ENCODE measurements at places on chromosomes 12 and 14.
A peak's percentile ranks its signal among the peaks of the same experiment; 100 is the strongest.

DNA sequence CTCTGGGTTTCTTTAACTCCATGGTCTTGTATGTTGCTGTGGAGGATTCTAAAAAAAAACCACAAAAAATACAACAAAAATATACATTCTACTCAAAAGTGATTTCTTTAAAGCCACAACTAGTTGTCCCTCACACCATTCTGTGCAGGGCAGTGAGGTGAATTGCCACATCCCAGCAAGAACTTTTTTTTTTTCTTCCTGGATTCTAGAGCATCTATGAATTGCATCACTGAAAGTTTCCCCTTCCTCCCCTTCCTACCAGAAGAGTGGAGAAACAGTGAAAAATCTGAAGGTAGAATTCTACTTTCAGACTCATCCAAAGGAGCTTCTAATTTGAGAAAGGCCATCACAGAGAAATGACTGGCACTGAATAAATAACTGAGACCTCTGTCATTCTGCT lies 395.3 kb downstream of the AEBP2 start:
- no peak for DNase-seq

DNA sequence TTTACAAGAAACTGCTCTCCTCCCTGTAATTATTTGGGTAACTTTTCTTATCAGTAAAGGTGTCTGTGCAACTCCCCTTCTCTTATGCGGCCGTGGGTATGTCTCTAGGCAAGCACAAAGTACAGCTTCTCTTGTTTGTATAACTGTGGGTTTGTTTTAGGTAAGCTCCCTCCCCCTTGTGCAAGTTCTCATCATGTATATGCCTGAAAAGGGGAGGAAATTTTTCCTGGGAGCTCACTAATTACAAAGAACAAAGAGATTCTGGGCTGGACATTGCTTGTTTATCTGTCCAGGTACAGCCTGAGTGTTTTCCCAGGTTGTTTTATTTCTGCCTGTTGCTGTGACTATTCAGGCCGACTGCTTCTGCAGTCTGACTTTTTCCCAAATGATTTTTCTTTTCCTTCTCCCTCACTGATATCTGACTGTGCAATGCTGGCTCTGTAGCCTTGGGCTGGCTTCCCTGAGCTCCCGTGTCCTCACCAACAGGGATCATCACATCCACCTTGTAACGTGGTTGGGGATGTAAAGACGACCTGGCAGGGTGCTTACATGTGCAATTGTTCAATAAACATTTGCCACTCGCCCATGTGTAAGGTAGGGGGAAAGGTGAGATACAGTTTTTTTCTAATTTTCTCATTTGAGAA lies 916.5 kb downstream of the AACS start:
- DNase-seq, result no peak

DNA sequence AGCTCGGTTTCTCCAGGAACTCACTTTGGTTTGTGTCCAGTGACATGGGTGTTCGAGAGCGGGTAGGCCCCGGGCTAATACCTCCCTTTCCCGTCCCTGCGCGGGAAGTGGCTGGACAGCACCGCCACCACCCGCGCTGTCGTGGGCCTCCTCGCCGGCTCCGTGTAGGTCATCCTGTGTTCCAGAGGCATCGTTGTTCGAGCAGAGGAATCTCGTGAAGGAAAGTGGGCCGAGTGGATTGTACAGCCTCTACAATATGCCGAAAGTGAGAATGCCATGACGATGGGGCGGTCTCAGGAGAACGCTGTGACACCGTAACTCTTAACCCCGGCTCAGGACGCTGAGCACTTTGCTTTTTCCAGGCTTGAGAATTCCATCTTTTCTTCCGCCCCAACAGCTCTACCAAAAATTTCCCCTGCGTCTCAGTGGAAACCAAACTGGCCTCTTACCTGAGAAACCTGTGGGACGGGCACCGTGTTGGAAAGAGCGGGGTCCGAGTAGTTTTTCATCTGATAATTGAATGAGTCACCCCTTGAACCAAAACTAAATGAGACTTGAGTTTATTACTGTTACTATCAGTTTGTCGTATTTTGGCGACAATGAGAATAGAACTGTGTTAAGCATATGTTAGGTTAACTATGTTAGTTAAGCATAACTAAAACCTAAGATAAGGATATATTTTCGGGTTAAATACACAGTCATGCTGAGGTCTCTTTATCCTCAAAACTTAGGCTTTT lies 510 bp downstream of the EIF2S1 start:
- DNase-seq, result no peak

DNA sequence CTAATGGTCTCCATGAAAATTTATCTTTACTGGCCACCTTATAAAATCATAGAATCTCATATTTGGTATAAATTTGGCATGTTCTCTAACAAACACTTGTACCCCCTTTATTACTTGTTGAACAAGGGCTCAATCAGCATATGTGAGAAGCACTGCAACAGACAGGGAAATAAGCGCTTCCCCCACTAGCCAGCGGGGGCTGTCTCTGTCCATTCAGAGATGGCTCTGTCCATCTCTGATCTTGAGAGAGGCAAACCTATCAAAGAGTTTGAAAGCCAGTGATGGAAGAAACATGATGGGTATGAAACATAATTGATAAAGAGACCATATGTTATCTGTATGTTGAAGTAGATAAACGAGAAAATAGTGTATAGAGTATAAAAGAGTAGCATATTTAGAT lies 326.8 kb downstream of the PDZRN4 start:
- DNase-seq, result no peak

- DNase-seq, result no peak
Measured at GRCh38 chr12:114275086-114275485, 130.9 kb downstream of the TBX5 start.

DNA sequence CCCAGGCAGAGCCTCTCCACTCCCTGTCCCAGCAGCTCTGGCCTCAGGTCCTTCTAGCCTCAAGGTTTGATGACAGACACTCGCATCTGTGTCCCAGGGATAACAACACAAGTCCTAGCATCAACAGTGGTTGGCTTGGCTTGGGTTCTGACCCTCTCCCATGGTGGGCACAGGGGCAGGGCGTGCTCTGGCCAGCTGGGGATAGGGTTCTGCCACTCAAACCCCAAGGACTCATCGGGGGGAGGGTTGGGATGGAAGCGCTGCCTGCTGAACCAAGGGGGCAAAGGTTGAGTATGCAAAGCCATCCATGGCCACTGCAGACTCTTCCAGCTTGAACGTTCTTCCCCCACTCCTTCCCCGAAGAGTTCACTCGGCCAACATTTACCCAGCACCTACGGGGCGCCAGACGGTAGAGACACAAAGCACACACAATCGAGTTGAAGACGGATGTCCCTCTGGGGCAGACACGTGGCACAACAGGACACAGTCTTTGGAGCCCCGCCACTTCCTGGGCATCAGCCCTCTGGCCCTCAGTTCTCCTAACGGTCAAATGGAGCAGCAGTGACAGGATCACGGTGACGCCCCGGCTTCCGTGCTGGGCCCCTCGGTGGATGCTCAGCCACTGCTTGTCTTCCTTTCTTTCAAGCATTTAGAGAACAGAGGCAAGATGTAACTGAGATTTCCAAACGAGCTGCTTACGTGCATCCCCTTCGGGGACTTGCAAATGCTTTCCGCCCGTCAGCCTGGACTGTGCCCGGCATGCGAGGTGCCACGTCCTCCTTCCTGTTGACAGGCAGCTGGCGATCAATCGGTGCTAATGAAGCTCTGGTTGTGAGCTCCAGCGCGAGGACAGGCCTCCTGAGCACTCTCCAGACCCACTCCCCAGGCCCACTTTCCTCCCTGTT lies 42.6 kb downstream of the DLK1 start:
- no peak for DNase-seq

GRCh38 chr12:125050446-125050845 lies 14.8 kb upstream of the AACS start:
- no peak for DNase-seq

- DNase-seq, result no peak
Measured at GRCh38 chr12:71024827-71025226, 104.3 kb upstream of the PTPRR start.

DNA sequence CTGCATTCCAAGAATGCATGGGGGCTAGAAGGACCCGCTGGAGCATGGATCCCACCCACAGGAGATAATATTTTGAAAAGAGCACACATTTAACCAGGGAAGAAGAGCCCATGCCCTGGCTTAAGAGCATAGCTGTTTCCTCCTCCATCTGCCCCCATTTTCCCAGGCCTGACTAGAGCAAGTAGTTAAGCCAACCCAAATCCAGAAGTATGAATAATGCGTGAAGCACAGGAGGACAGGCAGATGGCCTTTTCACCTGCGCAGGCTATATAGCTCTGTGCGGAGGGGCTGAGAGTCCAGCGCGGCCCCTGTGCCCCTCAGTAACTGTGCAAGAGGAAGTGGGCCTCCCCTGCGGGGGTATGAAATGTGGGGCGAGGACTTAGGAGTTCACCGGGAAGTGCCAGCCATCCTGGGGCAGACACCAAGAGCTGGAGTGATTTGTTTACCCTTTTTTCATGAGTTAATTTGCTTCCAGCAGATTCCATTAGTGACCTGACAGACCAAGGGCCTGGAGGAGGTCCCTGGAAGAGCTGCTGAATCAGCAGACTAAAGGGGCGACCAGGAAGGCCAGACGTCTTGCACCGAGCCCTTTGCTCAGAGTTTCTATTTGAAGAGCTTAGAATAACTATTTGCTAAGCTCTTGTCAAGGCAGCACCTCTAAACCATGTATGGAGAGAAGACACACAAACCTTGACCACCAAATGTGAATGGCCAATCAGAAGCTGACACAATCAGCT lies 37.2 kb downstream of the DPF3 start:
- no peak for DNase-seq

DNA sequence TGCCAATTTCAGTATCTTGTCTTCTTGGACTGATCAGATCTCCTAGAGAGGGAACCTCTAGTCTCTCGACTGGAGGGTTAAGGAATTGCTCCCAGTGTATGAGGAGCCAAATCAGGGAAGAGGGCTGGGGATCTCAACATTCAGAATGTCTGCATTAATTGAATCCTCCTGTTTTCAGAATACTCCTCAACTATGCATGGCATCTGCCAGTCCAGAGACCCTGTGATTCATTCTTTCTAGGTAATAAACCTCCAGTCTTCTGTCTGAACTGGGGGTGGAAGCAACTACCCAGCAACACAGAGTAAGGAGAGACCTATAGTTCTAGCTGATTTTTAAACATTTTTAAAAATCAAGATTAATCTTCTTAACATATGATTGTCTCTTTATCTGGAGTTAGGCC lies 92.7 kb downstream of the AKAP6 start:
- DNase-seq, result no peak

- DNase-seq, result no peak
Measured at GRCh38 chr14:103273745-103274615, 60.1 kb upstream of the EIF5 start.

GRCh38 chr14:68271913-68272391 lies 452.4 kb downstream of the RAD51B start:
- no peak for DNase-seq

DNA sequence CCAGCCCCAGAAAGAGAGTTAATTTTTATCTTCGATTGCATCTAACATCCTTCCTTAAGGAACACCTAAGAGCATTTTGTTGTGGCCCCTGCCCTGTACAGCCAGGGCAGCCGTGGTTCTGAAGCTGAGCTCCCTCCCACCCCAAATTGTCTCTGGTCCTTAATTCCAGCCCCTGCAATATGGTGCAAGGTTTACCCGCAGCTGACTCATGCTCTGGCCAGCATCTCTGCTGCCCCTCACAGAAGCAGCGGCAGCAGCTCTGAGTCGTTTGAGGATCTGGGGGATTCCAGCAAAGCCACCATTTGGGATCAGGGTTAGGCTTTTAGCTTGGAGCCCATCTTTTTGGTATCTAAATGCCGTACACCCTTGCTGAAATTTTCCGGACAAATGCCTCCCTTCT lies 3.3 kb downstream of the DLK1 start:
- no peak for DNase-seq

GRCh38 chr12:131333621-131334440 lies 377.1 kb upstream of the SFSWAP start:
- DNase-seq, result no peak

DNA sequence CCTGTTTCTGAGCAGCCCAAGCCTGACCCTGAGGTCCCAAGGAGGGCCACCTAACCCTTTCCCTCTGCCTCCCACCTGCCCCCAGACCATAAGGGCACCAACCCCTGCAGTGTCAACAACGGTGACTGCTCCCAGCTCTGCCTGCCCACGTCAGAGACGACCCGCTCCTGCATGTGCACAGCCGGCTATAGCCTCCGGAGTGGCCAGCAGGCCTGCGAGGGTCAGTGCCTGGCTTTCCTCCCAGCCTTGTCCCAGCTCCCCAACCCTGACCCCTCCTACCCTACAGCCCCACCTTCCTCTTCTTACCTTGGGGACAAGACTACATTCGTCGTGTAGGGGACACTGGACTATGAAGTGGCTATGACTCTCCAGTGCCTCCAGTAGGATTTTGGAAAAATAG lies 33.7 kb upstream of the LRP1-AS start:
- no peak for DNase-seq

- DNase-seq, result no peak
Measured at GRCh38 chr12:49346659-49347310, at the start of gene DNAJC22. TSS of gene DNAJC22 (plus strand) at chr12:49346888. CDS start at chr12:49348873, 1,985 bp downstream.

DNA sequence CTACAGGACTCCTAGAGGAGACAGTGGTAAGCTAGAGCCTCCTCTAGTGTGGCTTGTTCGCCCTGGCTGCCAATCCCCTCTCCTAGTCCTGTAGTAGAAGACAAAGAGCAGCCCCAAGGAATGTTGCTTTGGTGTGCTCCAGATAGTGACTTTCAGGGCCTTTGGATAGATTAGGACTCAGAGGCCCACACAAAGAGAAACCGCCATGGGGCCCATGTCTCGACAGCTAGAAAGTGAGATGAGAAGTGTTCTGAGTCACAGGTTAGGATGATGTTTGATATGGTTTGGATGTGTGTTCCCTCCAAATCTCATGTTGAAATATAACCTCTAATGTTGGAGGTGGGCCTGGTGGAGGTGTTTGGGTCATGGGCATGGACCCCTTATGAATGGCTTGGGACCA lies 51.8 kb upstream of the JDP2 start:
- no peak for DNase-seq

DNA sequence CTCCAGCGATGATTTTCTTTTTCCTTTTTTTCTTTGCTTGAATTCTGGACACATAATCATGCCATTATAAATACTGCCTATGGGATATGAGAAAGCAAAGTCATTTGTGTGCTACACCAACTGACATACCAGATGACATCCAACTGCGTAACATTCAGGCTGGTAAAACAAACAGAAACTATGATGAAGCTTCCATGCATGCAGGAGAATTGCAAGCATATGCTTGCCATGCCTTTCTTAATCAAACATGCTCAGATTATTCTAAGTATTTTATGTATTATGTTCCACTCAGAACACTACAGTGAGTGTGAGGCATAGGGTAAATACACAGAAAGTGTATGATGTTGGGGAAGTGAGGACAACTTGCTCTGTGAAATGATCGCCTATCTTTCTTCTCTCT lies 97.4 kb downstream of the C12orf50 start:
- no peak for DNase-seq

- peak; percentile 12 for DNase-seq
Measured at GRCh38 chr14:38948171-38948570, 154.9 kb downstream of the SEC23A start.

GRCh38 chr14:87489196-87489819 lies 503.7 kb downstream of the GALC start:
- no peak for DNase-seq
